NCI-H510A treated with DMSO at 0.1 percent for 48 hours (cell line): ENCODE measurements at places on chromosomes 7 and 10.
A peak's percentile ranks its signal among the peaks of the same experiment; 100 is the strongest.

DNA sequence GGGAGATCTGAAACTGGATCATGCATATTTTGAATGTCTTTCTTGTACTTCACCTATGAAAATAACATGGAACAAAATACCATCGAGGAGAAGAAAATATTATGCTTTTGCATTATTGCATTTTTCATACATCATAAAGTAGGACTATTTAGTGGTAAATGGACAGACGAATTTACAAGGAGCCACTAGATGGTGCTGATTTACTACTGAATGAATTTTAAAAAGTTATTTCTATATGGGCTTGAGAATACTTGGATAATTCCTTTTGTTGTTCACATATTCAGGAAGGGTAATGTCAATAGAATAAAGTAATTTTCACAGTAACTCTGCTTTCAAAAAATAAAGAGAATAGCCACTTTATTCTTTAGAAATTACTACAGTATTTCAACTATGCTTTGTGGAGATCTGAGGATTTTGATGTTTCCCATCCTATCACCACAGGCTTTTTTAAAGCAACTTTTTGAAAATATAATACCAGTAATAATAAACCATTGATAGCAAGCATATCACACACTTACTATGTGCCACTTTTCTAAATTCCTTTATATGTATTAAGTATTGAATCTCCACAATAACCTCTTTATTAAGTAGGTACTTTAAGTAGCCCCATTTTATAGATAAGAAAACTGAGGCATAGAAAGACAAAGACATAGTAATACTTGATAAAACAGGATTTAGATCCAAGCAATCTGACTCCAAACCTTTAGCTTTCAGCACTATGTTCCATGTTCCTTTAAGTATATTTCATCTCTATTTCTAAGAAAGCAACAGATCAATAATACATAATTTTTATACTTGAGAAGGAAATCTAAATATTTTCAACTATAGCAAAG is 38.6 kb downstream of the NEBL start:
- DNase-seq: peak; percentile 50

DNA sequence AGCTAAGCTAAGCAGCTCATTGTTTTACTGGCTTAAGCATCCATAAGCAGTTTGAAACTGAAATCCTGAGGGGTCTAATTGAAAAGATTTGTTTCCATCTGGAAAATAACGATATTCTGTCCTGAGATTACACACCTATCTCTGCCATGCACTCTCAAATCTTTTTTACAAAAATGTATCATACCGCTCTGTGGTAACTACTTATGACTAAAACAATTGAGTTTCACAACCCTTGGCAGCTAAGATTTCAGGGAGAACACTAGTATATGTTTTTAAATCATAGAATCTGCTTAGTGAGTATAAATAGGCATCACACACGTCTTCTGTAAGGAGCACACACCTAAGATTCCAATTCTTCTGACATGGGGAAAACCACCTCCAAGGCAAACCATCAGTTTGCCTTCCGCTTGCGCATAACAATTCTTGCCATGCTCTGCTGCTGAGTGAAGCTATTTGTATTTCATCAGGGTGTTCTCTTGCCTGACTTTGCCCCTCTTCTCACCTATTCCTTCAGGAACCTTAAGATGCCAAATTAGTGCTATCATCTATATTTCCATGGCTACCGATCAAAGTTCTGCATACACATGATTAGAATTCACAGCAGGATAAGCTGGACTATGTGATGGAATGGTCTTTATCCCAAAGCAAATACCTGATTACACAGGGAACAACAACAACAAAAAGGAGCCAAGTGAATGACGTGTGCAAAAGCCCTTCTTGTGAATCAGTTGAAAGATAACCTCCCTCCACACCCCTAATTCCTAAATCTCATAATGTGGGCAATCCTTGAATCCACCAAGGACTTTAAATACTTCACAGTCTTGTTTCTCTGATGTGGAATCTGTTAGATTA is 40.9 kb downstream of the PRPF18 start:
- no peak for DNase-seq

DNA sequence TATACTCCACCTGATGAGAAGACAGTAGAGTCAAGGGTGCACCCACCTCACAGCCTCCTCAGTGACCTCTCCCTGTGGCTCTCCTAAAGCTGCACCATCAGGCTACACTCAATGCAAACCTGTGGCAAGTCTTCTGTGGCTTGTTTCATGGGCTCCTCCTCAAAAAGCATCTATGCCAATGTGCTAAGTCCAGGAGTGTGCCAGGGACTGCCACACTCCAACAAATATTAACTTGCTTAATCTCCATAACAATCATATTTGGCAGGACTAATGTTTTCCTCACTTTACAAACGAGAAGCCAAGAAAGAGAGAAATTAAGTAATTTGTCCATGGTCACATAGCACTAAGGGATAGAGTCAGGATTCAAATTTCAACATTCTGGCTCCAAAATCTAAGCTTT is 11.9 kb downstream of the NRAP start:
- no peak for DNase-seq

DNA sequence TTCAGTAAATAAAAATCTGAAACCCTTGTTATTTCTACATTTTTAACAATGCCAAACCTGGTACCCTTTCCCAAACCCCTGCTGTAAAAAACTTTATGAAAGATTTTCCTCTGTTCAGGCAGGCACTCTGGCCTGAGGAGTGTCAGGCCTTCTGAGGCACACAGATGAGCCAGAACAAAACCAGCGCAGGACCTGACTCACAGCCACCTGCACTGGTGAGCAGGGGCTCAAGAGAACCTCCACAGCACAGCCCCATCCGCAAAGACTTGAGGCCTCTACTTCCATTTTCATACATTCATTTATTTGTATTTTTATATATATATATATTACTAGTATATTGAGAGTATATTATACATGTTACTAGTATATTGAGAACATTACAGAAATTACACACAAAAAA is 49.4 kb downstream of the COBL start:
- DNase-seq: no peak

DNA sequence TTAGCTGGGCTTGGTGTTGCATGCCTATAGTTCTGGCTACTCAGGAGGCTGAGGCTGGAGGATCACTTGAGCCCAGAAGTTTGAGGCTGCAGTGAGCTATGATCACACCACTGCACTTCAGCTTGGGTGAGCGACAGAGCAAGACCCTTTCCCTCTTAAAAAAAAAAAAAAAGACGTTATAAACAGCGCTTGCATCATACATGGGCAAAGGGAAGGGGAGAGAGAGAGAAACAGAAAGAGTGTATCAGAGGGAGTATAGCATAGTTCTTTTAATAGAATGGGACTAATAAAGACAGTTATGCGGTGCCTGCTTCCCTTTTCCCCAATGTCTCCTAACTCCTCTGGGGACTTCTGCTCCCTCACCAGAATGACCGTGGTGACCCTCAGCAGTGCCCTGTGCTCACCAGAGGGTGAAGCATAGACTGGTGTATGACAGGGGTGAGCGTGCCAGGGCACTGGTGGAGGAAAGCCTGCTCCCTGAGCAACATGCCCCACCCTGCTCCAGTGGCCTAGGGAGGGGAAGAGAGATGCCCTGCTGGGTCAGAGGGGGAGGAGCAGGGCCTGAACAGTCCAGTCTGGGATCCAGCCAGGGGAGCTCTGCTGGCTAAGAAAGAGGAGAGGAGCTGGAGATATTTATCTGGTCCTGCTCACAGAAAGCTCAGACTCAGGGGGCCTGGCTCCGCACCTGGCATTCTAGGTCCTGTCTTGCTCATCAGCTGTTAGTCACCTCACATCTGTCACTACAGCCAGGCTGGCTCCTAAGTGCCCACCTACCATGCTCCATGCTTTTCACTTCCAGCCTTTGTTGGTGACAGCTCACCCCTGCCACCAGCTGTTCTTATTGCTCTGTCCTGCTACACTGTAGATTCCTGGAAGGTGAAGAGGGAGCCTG is 2.2 kb downstream of the PDZD7 start:
- DNase-seq: no peak

- no peak for DNase-seq
Measured at GRCh38 chr7:111408724-111409123, 153.6 kb downstream of the IMMP2L start.

GRCh38 chr7:20647908-20648776 is 32.7 kb downstream of the ABCB5 start:
- peak; percentile 30 for DNase-seq

DNA sequence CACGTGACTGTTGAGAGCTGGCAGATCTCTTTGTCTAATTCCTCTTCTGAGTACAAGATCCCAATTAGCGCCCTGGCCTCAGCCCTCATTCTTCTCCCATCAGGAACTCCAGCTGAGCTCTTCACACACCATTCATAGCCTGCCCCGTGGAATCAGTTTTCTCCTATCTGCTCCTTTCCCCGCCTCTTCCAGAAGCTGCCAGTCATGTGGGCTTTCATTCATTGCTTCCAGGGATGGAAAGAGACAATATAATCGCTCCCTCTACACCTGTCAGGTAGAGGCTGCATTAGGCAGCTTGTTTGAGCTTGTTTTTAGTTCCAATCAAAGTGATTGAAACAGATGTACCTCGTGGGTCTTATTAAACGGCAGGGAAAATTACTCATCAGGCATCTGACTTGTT is 515.8 kb downstream of the TYW1 start:
- no peak for DNase-seq

DNA sequence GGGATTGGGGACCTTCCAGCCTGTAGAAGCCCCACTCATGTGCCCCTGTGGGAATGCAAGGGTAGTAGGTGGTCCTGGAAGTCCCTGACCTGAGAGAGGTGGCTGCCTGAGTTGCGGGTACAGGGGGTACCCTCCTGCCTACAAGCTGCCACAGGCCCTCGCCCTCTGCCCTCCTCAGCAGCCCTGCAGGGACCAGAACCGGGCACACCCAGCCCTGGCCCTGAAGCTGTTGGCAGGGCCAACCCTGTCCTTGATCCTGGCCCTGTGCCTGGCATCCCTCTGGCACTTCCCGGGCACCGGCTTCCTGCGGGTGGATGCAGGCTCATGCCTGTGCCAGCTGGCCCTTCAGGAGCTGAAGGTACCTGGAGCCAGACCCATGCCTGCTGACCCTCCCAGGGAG is 54.9 kb upstream of the ELN start:
- no peak for DNase-seq

GRCh38 chr10:26909753-26910152 is 49.0 kb upstream of the ABI1 start:
- no peak for DNase-seq
